ENCODE measurements at places on chromosomes 7 and 10.

GRCh38 chr7:128687131-128687530 is 15.0 kb downstream of the GARIN1A start:
- no peak for DNase-seq

DNA sequence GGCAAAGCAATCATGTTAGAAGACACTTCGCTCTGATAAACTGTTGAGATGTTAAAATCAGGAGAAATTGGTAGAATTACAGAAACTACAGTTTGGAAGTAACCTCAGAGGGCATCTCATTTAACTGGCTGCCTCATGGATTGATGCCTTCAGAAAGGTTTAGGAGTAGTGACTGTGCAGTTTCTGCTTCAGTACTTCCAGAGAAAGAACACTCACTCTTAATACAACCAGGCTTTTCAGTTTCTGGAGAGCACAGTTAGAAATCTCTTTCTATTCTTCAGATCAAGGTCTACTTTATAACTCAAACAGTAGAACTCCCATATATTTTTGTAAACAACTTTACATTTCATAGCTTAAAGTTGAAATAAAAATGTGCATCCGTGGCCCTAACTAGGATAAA is 1358.9 kb upstream of the LRRTM3 start:
- DNase-seq = no peak

GRCh38 chr7:25953859-25954258 is 198.1 kb upstream of the NFE2L3 start:
- DNase-seq = no peak

DNA sequence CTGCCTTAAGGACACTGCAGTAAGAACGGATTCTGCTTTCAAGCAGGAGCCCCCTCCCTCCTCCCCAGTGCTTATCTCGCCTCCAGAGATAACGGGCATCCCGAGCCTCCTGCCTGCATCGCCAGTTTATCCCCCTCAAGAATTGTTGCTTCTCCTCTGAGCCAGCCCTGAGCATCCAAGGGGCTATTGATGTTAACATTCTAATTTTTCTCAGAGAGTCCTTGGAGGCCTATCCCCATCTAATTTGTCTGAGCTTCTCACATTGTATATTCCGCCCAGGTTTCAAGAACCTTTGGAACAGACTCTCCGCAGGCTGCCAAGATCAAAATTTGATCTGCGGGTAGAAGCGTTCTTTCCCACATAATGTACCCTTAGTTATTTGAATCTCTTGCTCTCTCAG is 180.0 kb downstream of the GFRA1 start:
- DNase-seq = no peak

DNA sequence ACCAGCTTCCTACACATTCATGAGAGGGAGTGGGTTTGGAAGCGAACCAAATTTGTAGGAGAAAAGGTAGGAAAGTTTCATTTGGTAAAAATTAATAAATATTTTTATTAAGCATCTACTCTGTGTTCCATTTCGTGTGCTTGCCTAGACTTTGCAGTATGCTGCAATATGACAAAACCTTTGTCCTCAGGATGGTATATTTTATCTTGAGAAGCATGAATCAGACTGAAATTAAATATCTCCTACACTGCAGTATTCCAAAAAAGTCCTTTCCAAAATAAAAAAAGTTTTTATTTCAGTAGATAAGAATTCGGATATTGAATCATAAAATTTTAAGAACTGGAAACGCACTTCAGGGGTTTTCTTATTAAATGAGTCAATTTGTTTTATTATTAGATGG is 47.7 kb downstream of the ANK3 start:
- DNase-seq = no peak

- DNase-seq = no peak
Observed at GRCh38 chr10:53071505-53072125, 299.0 kb upstream of the MBL2 start.

DNA sequence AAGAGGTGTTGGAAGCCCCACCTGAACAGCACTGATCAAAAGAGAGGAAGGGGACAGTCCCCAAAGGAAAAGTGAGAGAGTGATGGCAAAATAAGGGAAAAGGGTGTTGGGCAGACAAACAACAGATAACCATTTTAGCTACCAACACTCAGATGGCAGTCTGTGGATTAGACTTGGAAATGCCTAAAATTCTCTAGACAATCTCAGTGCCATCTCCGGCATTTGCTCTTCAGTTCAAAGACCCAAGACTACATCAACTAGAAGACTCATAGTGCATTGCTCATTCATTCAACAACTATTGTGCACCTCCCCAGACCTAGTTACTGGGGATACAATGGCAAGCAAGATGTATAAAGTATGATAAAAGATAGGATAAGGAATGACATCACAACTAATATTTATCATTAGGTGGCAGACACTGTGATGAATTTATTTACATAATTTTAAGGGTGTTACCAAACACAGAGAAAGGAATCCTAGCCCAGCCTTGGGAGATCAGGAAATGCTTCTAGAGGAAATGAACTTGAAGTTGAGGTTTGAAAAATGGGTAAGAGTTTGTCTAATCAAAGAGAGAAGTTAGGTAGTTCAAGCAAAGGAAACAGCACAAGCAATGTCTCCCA is 109.3 kb upstream of the ARID5B start:
- no peak for DNase-seq

DNA sequence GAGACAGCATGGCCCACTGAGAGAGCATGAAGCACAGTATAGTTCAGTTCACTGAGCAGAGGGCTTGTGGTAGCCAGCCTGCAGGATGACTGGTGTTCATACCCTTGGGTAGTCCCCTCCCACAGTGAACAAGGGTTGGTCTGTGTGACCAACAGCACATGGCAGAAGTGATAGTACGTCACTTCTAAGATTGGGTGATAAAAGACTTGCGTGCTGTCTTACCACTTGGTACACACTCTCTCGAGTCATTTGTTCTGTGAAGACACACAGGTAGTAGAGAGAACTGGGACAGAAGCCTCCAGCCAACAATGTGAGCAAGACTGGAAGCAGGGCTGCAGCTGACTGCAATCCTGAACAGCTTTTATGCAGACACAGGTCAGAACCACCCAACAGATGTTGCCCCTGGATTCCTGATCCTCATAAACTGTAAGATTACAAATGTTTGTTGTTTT is 14.6 kb downstream of the EPC1 start:
- peak; percentile 57 for DNase-seq

GRCh38 chr10:69665474-69666320 is 35.6 kb downstream of the FAM241B start:
- no peak for DNase-seq

- DNase-seq = no peak
Observed at GRCh38 chr7:44144968-44145478, 3.9 kb upstream of the MYL7 start.

- no peak for DNase-seq
Observed at GRCh38 chr7:101860316-101861217, 43.1 kb downstream of the CUX1 start.

- no peak for DNase-seq
Observed at GRCh38 chr10:69241575-69241974, 21.4 kb downstream of the HKDC1 start.

DNA sequence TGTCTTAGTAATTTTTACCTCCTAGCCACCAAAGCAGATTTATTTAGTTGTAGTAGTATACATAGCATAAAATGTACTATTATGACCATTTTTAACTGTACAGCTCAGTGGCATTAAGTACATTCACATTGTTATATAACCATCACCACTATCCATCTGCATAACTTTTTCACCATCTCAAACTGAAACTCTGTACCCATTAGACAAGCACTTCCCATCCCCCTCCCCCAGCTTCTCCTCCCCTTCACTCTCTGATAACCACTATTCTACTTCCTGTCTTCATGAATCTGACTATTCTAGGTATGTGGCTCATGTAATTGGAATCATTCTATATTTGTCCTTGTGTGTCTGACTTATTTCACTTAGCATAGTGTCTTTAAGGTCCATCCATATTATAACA is 71.9 kb downstream of the MRPL32 start:
- DNase-seq = no peak

GRCh38 chr7:100825751-100826513 is 1.4 kb downstream of the EPHB4 start:
- DNase-seq = no peak

GRCh38 chr10:48517911-48518811 is 86.7 kb downstream of the ARHGAP22 start:
- no peak for DNase-seq

DNA sequence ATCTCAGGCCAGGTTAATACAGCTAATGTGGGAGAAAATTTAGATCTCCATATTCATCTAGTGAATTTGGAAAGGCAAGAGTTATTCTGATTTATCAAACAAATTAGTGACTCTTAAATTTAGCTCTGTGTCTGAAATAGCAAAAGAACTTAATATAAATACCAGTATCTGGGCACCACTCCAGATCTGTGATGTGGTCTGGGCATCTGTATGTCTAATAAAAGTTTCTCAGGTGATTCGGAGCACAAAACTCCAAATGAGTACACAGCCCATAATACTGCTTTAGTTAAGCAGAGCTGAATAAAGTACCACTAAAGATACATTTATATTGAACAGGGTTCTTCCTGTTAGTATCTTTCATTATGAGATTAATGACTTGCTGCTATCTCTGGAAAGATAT is 261.4 kb downstream of the BAMBI start:
- no peak for DNase-seq

GRCh38 chr10:78914060-78914378 is 154.7 kb upstream of the ZMIZ1 start:
- no peak for DNase-seq

GRCh38 chr7:78499283-78499682 is 700.7 kb downstream of the PHTF2 start:
- no peak for DNase-seq

- DNase-seq = no peak
Observed at GRCh38 chr10:5466451-5467206, 32.7 kb downstream of the CALML5 start.

GRCh38 chr10:62188021-62188616 is 80.5 kb downstream of the RTKN2 start:
- DNase-seq = no peak

- no peak for DNase-seq
Observed at GRCh38 chr7:117931314-117931713, 58.1 kb upstream of the CTTNBP2 start.
